ENCODE measurements at places on chromosomes 6 and 20. TPM values are rescaled to one million over a fixed set of nuclear protein-coding genes. Genes with fewer than 3 reads are reported as not detected.

DNA sequence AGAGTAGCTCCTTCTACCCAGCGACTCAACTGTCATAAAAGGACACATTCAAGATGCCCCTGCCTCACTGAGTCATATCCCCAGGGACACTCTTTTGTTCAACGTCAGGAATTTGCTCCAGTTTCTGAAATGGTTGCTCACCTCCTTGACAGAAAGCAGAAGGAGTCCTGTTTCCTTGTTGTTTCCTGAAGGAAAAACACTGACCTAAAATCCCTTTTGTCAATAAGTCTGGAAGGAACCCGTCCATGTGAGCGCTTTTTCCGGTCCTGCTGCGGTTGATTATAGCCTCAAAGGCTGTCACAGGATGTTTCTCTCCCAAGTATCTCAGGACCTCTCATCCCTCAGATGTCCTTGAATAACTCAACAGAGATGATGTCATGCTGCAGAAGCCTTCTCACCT, 113.6 kb upstream of the PLEKHG1 start:
- DNase-seq: no peak

DNA sequence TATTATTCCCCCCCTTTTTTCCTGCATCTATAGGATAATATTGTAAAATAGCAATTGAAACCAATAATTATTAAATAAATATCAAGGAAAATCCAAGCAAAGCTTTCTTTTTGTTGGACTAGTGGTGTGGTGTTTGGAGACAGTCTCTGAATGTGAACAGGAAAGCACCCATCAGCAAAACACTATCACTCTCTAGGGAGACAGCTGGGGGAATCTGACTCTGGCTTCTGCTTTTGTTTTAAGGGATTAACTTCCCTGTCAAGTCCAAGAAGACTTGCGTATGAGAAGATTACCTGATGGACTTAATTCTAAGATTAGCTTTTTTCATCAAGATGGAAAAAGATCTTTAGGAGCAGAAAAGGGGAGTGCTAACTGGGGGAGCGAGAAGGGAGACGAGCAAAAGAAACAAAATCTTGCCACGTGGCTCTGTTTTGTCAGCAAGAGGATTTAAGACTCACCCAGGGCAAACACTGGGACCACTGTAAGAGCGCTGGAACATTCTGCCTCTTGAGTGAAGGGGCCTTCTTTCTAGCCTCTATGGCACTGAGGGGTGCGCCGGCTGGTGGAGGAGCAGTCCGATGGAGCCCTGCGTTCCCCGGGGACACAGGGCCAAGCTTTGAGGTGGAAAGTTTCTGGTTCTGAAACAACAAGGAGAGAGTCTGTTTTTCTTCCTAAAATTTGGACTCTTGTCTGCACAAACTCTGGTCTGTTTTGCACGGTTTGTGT, 570 bp downstream of the TULP4 start:
- DNase-seq: no peak

NPEPL1 gene
- polyA plus RNA-seq: 38.5 TPM

GRCh38 chr6:90086517-90086916, 192.2 kb downstream of the GJA10 start:
- DNase-seq: no peak

BTBD3 gene
- polyA plus RNA-seq: 14.1 TPM

DNA sequence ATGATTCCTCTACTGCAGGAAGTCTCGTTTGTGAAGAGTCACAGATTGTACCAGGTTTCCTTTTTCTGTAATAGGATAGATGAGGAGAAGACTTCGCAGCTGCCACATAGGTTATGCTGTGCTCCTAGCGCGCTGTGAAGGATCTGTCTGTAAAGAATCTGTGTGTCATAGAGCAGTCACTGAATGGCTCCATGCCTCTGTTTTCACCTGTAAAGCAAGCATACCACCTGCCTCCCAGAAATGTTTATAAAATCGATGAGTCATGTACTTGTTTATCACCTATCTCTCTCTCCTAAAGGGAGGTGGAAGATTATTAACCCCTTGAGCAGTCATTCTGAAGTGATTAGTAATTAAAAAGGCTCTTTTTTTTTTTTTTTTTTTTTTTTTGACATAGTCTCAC, 86.6 kb downstream of the TFAP2B start:
- DNase-seq: no peak

DNA sequence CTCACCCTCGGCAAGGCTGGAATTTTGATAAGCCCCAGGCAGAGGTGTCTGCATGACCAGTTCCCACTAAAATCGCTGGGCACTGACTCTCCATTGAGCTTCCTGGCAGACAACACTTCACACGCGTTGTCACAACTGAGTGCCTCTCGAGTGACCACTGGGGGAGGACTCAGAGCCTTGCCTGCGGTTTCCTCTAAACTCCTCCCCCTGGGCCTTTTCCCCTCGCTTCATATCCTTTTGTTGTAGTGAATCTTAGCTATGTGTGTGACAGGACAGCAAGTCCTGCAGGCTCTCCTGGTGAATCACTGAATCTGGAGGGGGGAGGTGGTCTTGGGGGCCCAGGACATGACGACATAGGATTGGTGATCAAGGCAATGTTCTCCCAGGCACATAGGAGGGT, 670.8 kb downstream of the PRKN start:
- DNase-seq: no peak

SNTA1 gene
- 6.3 TPM for polyA plus RNA-seq
